ENCODE measurements at places on chromosomes 11 and 22.

GRCh38 chr11:83191491-83191890 lies 2.0 kb upstream of the ANKRD42 start:
- DNase-seq: no peak

DNA sequence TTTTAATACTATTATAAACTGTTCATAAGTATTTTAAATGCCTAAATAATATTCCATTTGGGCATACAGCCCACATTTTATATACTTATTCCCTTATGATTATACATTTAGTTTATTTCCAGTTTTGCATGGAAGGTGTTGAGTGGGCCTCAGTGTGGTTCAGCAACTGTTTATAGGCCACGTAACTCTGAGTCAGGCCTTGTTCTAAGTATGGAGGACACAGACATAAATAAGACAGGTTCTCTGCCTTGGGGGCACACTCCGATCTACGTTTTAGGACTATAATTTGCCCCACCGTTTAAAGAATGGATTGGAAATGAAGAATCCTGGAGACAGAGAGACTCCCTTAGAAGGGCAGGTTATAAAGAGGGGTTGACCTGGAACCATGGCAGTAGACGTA lies 212.2 kb upstream of the TBCEL start:
- DNase-seq: no peak

GRCh38 chr11:9459667-9460321 lies 1.0 kb upstream of the ZNF143 start:
- DNase-seq: peak; percentile 75

DNA sequence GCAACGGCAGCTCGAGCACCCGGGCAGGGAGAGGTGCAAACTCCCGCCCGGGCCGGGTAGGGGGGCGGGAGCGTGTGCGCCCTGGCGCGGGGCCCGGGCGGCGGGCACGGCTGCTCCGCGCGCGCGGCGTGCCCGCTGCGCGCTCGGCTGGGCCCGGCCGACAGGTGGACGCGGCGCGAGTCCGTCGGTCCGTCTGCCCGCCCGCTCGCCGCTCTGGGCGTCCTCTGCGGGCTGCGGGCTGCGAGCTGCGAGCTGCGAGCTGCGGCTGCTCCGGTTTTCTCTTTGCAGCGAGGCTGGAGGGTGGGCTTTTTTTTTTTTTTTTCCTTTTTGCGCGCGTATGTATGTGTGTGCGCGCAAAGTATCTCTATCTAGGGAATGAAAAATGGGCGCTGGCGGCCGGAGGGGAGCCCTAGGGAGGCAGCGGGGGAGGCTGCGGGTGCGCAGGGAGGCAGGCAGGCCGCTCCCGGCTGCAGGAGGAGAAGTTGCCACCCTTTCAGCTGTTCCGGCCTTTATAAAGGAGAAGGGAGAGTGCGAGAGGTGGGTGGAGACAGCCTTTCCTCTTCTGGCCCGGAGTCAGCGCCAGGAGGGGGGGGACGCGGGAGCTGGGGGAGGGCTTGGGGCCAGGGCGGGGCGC lies at the start of gene PDGFB:
TSS of gene PDGFB (minus strand) at position 487 of the 634 bp plus-strand sequence. CDS start 1,019 bp downstream, outside the sequence.
- DNase-seq: no peak

DNA sequence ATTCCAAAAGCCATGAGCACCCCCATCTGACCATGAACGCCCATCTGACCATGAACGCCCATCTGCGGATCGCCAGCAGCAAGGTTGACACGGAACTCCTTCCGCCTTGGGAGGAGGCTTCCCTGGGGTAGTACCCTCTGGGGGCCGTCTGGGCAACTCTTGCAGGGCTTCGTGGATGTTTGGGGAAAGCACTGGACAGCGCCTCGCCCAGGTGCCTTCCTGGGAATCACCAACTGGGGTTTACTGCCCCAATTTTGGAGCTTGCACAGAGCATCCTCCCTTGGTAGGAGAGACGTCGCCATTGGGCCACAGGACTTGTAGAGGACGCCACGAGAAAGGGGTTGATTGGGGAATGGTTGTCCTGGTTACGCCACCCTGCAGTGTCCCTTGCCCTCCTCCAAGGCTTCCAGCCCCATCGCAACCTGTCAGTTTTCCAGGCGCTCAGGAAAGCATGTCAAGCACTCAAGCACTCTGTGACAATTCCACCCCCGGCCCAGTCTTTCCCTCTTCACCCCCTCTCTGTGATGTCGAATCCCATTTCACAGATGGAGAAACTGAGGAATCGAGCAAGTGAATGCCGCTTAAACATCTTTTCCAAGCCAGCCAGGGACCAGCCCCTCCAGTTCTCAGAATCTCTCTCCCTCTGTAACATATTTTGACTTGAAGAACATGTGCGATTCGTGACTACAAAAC lies 914 bp upstream of the PRDM11 start:
- no peak for DNase-seq

GRCh38 chr11:36718451-36718850 lies 120.4 kb upstream of the RAG2 start:
- no peak for DNase-seq

DNA sequence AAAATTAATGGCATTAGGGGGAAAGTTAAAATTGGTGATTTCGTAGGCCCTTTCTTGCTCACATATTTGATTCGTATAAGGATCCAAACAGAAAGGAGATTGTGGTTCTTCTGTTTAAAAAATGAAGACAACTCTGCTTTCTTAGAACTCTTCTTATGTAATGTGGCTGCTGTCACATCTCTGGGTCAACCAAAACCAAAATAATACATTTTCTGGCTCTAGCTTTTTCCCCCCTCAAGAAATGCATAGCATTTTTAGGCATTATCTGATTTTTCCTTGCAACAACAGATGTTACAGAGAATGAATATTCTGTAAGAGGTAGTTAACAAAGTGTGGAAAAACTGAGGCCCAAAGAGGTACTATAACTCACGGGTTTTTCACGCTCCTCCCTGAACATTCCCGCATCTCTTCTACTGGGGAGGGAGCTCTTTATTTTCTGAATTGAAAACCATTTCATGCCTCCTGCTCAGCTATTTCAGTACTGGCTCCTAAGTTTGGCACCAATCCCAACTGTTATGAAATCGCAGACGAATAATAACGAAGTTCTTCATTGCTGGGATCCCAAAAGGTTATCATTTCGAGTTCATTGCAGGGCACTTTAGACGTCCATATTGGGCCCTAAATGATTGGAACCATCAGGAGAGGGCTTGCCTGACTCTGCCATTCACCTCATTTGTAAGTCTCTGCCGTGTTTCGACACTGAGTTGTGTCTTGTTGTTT lies 17.1 kb downstream of the GRAP2 start:
- no peak for DNase-seq

DNA sequence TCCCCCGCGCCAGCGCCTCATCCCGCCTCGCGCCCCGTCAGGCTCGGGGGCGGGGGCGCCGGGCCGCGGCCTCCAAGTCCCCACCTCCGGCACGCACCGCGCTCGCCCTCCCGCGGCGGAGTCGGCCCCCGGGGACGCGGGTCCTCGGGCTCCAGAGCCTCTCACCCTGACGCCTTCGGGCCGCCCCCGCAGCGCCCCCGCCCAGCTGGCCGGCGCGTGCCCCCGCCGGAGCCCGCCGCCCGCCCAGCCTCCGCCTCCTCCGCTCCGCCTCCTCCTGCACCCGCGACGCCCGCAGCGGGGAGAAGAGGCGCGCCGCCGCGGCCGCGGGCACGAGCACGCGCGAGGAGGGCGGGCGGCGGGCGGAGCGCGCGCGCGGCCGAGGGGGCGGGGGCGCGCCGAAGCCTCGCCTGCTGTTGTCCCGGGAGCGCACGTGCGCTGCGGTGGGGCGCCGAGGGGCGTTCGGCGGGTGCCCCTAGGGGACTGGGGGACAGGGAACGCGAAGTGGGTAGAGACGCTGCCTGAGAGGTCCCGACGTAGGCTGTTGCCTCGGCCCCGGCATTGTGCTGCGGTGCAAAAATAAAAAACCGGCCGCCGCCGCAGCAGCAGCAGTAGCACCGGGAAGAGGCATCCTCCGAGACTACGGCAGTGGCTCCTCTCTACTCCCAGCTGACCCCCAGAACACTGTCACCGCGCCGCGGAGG lies 87.4 kb upstream of the ARHGAP32 start:
- DNase-seq: peak; percentile 94

- DNase-seq: peak; percentile 92
Measured at GRCh38 chr11:2945031-2945756, 16.0 kb upstream of the PHLDA2 start.

- no peak for DNase-seq
Measured at GRCh38 chr11:24422376-24422775, 74.5 kb upstream of the LUZP2 start.

- DNase-seq: no peak
Measured at GRCh38 chr11:83725728-83726127, 439.6 kb upstream of the CCDC90B start.

GRCh38 chr11:22822203-22822602 lies 7.4 kb downstream of the SVIP start:
- DNase-seq: no peak

GRCh38 chr11:3615998-3616397 lies 25.8 kb downstream of the ART5 start:
- DNase-seq: peak; percentile 66

- no peak for DNase-seq
Measured at GRCh38 chr22:44298406-44299091, 14.2 kb downstream of the SHISAL1 start.

DNA sequence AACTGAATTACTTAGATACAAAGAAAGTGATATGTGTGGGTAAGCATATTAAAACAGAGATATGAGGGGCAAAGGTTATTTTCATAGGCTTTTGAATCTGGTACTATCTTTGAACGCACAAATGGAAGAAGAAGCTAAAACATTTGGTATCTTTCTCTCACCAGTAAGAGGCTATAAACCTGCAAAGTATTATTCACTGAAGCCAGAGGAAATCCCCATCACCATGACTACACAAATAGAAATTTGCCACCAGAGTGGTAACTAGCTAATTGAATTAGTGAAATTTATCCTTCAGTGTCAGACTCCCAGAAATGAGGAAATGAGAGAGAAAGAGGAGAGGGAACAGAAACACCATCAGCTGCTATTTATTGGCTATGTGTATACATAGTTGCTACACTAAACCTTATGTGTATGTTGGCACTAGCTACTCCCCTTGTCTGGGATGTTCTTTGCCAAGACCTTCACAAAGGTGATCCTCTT lies 503.4 kb downstream of the DLG2 start:
- no peak for DNase-seq

GRCh38 chr11:72863091-72863490 lies 48.9 kb downstream of the ATG16L2 start:
- DNase-seq: no peak

Data from spleen (tissue), 13 donors.